ENCODE measurements at places on chromosomes 4 and X. TPM values are rescaled to one million over a fixed set of nuclear protein-coding genes. Genes with fewer than 3 reads are reported as not detected.

Gene PLAC8
- 16.6 TPM for total RNA-seq

Gene TLR7
- total RNA-seq: 0.60 TPM

Gene PCSK1N
- 39.0 TPM for total RNA-seq

Gene RXFP1
- total RNA-seq: not detected

Gene CLNK
- not detected for total RNA-seq

Gene DDX3X
- total RNA-seq: 179 TPM

Gene PRKX
- total RNA-seq: 18.5 TPM

- DNase-seq: no peak
Observed at GRCh38 chr4:70958681-70959080, 34.8 kb upstream of the DCK start.

DNA sequence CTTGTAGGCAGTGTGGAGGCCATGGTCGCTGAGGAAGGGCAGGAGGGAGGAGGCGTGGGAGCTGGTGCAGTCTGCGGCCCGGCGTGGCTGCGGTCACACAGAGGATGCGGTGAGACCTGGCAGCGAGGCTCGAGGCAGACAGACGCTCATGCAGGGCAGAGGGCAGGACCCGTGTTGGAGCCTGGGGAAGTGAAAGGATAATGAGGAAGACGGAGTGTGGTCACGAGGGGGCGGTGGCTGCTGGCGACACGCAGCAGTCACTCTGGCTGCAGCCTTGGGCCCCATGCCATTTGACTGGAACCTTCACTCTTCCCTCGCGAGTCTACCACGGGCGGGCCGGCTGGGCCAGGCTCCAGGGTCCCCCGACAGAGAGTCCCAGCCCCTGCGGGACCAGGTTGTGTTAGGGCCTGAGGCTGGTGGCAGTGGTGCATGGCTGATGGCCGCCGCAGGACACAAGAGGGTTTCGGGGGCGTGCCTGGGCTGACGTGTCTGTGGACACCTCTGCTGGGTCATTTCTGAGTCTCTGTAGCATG is 68.8 kb upstream of the HGFAC start:
- DNase-seq: peak; percentile 3

- DNase-seq: no peak
Observed at GRCh38 chr4:98293104-98293887, 32.1 kb downstream of the RAP1GDS1 start.

DNA sequence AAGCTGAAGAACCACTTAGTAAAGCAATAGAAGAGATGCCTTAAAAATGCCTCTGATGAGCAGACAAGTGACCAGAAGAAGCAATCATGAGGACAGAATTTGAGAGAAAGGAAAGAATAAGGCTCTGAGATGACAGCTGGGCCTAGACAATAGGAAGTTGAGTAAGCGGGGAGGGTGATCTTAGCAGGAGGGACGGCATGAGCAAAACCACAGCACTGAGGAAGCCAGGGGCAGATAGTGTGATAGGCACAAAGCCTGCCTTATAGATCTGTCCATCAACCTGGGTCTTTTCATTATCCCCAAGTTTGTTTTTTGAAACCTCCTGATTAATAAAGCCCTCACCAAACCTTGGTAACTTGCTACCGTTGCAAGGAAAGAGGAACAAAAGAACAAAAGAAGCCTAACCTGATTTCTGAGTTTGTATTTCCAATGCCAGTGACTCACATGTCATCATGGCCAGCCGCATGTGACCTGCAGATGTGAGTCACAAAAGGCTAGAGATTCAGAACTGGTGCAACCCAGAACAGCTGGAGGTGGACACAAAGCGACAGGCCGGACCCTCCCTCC is 55.7 kb upstream of the PPARGC1A start:
- peak; percentile 63 for DNase-seq

DNA sequence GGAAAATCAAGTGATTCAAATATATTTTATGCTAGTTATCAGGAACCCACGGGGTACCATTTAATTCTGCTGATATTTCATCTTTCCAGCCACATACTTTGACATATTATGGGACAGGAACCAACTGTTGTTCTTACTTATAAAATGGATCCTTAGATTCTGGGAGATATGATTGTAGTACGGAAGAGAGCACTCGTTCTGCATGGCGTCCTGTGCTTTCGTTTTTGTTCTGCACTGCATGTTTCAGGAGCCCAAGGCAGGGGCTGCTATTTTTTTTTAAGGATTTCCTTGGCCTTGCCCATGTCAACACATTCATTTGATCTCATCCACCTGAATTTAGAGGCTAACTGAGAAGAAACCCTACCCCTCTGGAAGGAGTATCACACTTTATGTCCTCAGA is 245.5 kb upstream of the TLL1 start:
- DNase-seq: no peak

DNA sequence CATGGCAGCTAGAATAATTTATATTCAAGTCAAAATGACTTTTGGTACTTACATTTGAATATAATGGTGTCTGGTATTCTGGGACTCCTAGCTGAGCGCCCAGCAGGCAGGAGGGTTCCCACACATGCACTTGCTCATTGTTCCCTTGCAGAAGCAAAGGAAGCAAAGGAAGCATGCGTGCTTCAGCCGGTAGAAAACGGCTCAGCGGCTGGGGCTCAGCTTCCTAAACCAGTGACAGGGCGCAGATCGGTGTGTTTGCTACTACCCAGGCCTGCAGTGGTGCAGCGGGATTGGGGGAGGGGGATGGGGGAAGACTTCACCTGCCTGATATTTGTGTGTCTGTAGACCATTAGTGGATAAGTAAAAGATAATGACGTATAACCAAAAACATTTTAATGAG is 978.3 kb upstream of the TENM3 start:
- no peak for DNase-seq

- no peak for DNase-seq
Observed at GRCh38 chr4:111681751-111682150, 463.5 kb upstream of the FAM241A start.

DNA sequence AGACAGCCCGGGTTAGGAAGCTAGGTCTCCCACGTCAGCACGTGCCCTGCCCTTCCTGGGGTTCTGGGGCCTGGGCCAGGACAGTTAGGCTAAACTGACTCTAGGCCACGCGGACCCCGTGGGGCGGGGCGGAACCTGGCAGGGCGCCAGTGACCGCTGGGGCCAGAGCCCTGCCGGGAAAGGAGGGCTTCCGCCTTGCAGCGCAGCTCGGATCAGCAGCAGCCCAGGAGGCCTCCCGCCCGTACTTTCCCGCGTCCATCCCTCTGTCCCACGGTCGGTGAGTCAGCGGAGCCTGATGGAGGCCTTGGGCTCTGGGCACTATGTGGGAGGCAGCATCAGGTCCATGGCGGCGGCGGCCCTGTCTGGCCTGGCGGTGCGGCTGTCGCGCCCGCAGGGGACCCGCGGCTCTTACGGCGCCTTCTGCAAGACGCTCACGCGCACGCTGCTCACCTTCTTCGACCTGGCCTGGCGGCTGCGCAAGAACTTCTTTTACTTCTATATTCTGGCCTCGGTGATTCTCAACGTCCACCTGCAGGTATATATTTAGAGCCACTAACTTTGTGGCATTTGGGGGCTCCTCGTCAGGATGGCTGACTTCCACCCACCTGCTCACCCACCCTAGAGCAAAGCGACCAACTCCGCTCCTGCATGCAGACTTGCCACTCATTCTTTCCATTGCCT is at the start of gene SMIM10:
Gene SMIM10, plus strand, starts transcription at position 191 of the 681 bp plus-strand sequence. Its CDS starts 105 bp downstream, at position 296.
- peak; percentile 72 for DNase-seq

DNA sequence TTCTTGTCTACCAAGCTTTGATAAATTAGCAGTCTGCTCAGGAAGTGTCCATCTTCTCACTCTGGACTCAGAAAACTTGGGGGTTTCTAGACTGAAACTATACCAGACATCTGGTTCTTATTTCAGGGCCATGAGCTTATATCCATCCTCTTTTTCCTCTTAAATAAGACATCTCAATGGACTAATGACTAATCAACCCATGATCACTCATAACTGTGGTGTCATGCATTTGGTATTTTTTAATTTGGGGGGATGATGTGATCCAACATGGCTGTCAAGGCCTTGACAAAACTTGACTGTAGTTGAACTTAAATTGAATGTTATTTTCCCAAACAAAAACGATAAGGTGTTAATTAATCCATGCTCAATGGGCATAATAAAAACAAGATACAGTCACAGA is 87.8 kb downstream of the GPRASP3 start:
- no peak for DNase-seq

- no peak for DNase-seq
Observed at GRCh38 chr4:37865450-37865849, 25.4 kb upstream of the TBC1D1 start.

GRCh38 chrX:133307637-133308498 is 89.7 kb upstream of the TFDP3 start:
- DNase-seq: peak; percentile 8

Measured in hepatocyte (in vitro differentiated cells).